ENCODE measurements at places on chromosomes 2 and 18. TPM values are rescaled to one million over a fixed set of nuclear protein-coding genes. Genes with fewer than 3 reads are reported as not detected.

The CAPN14 gene
- not detected for total RNA-seq

The EML6 gene
- total RNA-seq: 1.2 TPM

The LRP2 gene
- not detected for total RNA-seq

The CACNB4 gene
- total RNA-seq: 0.19 TPM

The RFX8 gene
- total RNA-seq: not detected

The RUFY4 gene
- not detected for total RNA-seq

The ST8SIA5 gene
- total RNA-seq: not detected

The IL1RN gene
- 0.54 TPM for total RNA-seq

The DPP4 gene
- total RNA-seq: 1.0 TPM

The NR4A2 gene
- 2.9 TPM for total RNA-seq

The DUSP19 gene
- 1.0 TPM for total RNA-seq

The GALNT5 gene
- total RNA-seq: 2.4 TPM

The CRYGD gene
- total RNA-seq: not detected

The SATB2 gene
- 3.9 TPM for total RNA-seq

The ASPRV1 gene
- total RNA-seq: 0.20 TPM

The SPDYA gene
- 0.25 TPM for total RNA-seq

The CGREF1 gene
- total RNA-seq: 8.1 TPM

The CERS6 gene
- 16.7 TPM for total RNA-seq

The IL36B gene
- not detected for total RNA-seq

The PRR30 gene
- not detected for total RNA-seq

The LIMS3 gene
- total RNA-seq: not detected

The REG1A gene
- total RNA-seq: not detected

The MYOM1 gene
- 0.13 TPM for total RNA-seq

The HNRNPLL gene
- 25.8 TPM for total RNA-seq

The VWC2L gene
- not detected for total RNA-seq

The RETREG2 gene
- 76.0 TPM for total RNA-seq

The SLC4A1AP gene
- 30.4 TPM for total RNA-seq

The PTCD3 gene
- total RNA-seq: 71.8 TPM

The C2orf92 gene
- total RNA-seq: 0.26 TPM

The CNDP1 gene
- not detected for total RNA-seq

The AMER3 gene
- total RNA-seq: not detected

The SLC23A3 gene
- 0.75 TPM for total RNA-seq

The DSG4 gene
- total RNA-seq: not detected

The SPOPL gene
- 6.4 TPM for total RNA-seq

The MYL1 gene
- not detected for total RNA-seq

The RAPGEF4 gene
- 0.45 TPM for total RNA-seq

The ERMN gene
- total RNA-seq: not detected

The PSMA8 gene
- total RNA-seq: not detected

The LONRF2 gene
- total RNA-seq: 1.5 TPM

The ZNF142 gene
- total RNA-seq: 16.0 TPM

The FSHR gene
- total RNA-seq: not detected

The CFAP65 gene
- total RNA-seq: 0.22 TPM

The DSG2 gene
- total RNA-seq: 64.0 TPM

The FRZB gene
- total RNA-seq: 0.09 TPM

The POTEJ gene
- total RNA-seq: not detected

The CD226 gene
- total RNA-seq: 0.15 TPM

The KIAA2012 gene
- not detected for total RNA-seq

The PRKAG3 gene
- not detected for total RNA-seq

The SNORC gene
- total RNA-seq: 5.4 TPM

The KLHL30 gene
- 0.27 TPM for total RNA-seq

All from A549 treated with dexamethasone at 1 μM for 4 hours (cell line).